WERI-Rb-1 (cell line): ENCODE measurements at places on chromosomes 3 and 15.

DNA sequence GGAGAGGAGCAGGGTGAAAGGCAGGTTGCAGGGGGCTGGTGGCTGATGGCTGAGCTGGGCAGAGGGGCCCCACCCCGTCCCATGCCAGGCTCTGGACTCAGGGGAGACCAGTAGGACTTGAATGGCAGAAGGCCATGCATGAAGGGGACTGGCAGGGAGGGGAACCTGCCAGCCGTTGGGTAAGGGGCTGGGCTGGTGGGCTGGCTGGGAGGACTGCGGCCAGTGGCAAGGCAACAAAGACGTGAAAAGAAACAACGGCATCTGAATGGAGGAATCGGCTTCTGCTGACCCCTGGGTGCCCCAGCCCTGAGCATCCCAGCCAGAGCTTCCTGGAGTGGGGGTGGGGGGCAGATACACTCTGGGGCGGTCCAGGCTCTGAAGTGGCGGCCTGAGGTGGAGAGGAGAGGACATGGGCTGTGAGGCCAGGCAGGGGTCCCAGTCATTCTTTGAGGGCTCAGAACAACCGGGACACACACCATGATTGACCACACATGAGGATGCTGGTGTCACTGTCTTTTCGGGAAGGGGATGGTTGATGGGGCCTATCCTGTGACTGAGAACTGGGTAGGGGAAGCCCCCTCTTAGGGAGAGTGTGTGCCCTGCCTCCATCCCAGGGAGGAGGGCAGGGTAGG, 11.7 kb downstream of the GLYCTK start:
- DNase-seq = no peak

DNA sequence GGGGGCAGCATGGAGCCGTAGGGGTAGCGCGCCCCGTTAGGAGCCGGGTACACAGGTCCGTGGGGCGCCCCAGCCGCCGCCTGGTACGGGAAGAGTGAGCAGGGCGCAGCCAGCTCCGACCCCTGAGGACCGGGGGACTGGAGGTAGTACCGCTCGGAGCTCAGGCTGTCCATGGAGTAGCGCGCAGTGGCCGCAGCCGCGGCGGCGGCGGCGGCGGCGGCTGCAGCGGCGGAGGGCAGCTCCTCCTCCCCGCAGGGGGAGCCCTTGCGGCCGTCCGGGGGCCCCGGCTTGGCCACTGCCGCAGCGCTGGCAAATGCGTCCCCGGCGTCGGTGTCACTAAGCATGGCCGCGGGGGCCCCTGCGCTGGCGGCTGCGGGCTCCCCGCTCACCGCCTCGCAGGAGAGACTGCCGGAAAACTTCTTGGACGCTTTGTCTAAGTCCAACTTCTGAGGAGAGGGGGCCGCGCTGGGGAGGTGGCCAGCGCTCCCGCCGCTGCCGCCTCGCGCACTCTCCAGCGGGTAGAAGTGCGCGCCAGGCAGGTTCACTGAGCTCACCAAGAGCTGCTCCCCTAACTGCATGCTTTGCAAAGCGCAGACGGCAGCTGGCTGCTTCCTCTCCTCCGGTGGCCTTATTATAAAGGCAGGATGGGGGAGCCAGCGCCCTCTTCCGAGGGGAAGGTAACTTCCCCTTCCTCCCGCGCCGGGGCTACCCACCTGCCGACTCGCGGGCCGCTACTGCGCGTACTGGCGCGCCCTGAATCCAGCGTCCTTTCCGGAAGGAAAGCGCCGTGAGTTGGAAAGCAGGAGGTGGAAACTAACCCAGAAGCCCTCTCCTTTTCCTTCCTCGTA, at the start of gene EOMES:
TSS of gene EOMES (minus strand) at position 607 of the 848 bp plus-strand sequence. CDS start at position 578, 29 bp downstream.
- peak; percentile 81 for DNase-seq

- DNase-seq = no peak
These were observed 19.6 kb downstream of the PLXND1 start for GRCh38 chr3:129586746-129587430.

DNA sequence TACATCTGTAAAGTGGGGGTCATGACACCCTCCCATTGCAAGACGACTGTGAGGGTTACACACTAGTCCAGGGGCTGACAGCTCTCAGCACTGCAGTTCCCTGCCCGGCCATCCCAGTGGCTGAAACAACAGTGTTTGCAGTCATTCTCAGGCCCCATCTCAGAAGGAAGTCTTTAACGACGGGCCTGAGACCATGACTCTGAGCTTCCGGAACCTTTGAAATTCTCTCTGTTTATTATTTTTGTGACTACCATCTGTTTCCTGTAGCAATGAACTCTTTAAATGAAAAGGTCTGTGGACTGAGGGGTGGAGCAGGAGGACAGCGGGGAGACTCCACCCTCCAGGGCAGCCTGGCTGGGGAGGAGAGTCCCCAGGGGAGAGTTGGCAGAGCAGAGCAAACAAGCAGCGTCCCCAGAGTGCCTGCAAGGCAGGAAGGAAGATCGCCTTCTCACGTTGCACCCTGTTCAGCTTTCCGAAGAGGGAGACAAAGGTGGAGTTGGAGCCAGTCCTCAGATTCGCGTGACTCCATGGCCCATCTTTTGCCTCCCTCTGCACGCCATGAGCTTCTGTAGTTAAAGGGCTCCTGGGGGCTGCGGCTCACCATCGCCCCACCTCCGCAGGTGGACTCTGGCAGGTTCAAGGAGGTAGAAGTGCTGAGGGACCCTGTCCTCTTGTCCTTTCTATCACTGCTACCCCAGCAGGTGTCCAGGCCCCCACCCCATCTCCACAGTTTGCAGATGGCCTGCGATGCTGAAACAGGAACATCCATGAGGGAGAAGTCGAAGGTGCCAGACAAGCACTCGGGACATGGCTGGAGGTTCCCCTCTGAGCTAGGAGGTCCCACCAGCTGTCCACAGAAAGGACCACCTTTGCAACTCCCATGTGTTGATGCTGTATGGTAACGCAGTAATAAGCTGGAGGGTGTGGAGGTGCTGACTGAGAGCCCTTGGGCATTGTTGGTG, 525.8 kb upstream of the PROK2 start:
- DNase-seq = no peak

- DNase-seq = no peak
These were observed 222.8 kb upstream of the ST8SIA2 start for GRCh38 chr15:92170897-92171296.

- DNase-seq = no peak
These were observed 88.6 kb upstream of the ADAMTS17 start for GRCh38 chr15:100430411-100430810.

DNA sequence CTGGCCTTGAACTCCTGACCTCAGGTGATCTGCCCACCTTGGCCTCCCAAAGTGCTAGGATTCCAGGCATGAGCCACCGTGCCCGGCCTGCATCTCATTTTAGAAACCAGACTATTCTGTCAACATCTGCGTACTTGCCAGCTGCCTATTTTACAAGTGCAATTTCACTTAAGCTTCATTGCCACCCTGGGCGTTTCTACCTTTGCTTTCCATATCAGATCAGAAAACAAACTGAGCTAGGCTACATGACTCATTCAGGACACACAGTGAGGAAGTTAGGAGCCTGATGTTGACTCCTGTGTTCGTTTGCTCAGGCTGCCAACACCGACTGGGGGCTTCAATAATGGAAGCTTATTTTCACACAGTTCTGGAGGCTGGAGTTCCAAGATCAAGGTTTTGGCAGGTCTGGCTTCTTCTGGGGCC, 42.3 kb upstream of the KLHL25 start:
- no peak for DNase-seq

DNA sequence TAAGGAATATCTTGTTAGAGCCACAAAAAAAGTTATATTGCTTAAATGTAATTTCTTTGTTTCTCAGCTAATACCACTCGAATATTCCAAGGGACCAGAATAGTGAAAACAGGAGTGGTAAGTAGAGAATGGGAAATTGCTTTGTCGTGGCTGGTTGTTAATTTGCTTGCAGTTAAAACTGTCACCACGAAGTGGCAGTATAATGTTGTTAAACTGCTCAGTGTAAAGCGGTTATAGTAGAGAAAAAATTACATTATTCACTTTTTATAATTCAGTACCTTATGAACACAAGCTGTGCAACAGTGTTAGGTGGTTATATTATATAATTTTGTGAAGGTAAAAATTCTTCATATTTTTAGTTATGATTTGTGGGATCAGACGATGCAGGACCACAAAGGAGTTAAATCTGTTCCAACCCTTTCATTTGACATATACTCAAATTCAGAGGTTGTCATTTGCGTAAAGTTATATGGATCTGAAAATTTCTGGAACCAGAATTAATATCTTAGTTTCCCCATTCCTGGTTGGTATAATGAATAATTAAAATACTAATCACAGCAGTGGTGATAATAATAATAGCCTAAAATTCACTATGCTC, 171.8 kb downstream of the FEZF2 start:
- DNase-seq = no peak

DNA sequence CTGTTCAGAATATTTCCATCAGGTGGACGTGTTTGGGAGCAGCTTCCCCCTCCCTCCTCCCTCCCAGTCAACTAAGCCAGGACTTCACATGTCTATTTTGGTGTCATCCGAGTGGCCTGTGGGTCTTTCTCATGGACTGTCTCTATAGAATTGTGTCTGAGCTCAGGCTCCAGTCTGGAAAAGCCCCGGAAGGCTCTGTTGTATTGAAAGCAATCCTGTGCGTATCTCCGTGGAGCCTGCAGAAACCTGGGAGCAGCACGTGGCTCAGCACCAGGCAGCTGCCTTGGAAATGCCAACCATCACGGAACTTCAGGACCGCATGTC, 25.2 kb downstream of the COLQ start:
- no peak for DNase-seq

DNA sequence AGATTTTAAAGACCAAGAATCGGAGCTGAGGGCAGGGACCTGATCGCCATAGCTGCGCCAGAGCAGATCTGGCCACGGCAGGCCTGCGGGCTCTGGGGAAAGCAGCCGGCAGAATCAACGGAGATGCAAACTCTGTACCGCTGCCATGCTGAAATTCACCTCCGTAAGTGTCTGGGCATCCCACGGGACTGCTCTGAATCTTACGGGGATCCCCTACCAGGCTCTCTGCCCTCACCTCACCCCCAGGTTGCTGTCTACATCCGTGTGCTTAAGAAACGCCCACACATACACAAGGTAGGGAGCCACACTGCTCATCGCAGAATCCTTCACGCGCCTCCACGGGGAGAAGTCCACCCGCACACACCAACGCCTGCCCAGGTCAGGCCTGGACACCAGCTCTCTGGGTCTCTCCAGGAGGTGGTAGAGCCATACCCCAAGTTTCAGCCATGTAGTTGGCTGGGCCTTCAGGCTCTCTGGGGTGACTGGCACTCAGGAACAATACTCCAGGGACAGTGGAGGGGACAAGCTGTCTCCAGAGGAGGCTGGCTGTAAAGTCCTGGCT, 33.5 kb downstream of the FAM174B start:
- no peak for DNase-seq

GRCh38 chr3:111539351-111540331, 2.4 kb upstream of the CD96 start:
- DNase-seq = peak; percentile 84

DNA sequence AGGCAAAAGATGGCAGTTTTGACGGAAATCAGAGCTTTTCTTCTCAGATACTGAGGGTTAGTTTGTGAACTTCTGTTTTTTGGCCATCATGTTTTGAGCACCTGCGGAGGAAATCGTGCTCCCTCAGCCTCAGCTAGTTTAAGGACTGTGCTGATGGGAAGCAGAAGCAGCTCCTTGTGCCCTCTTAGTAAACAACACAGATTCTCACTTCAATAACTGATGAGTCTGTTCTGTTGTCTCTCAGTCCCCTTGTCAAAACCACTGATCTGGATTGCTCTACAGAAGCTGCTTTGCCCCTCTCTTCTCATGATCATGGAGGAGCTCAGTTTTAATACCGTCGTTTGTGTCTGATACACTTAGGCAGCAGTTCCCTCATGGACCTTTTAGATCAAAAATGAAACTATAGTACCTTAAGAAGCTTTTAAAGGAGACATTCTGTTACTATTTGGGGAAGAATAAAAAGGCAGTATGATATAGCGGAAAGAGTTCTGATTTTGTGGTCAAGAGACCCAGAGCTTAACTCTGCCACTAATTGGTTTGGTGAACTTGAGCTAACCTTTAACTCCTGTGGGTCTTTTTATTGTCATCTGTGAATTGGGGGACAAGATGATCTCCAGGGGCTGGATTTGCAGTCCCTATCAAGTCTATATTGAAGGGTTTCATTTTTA, 152.6 kb downstream of the BBX start:
- no peak for DNase-seq

DNA sequence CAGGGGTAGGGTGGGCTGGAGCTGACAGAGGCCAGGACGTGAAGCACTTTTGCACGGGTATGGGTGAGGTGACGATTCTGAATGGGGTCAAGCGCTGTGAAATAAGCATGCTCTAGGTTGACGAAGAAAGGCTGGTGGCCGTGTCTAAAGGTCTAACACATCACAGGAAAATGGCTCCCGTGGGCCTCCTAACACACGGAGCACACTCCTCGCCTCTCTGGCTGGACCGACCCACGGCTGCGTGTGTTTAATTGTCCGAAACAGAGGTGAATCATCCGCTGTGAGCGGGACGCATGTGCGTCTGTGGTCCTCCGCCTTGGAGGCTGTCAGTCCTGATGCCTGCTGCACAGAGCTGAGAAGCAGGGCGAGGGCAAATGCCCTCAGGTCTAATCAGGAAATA, 130.6 kb downstream of the NSMCE3 start:
- DNase-seq = no peak

DNA sequence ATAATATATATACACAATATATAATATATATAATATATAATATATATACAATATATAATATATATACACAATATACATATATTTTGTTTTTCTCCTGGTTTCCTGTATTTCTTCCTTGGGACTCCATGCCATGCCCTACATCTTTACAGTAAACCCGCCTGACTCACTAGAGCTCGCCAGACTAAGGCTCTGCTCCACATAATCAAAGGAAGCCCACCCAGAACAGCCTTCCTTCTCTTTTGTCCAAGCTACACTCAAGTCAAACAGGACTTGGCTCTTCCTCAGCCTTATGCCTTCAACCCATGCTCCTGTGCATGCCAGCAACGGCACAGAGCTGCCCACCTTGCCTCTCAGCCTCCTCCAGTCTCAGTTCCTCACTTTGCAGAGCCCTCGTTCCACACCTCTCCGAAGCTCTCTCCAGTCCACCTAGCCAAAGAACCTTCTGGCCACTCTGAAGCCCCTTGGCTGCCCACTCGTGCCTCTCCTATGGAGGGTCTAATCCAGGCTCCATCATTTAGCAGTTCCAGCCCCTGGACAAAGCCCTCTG, 109.1 kb downstream of the RFTN1 start:
- DNase-seq = no peak
